ENCODE measurements at places on chromosomes 6 and 20.
A peak's percentile ranks its signal among the peaks of the same experiment; 100 is the strongest.

DNA sequence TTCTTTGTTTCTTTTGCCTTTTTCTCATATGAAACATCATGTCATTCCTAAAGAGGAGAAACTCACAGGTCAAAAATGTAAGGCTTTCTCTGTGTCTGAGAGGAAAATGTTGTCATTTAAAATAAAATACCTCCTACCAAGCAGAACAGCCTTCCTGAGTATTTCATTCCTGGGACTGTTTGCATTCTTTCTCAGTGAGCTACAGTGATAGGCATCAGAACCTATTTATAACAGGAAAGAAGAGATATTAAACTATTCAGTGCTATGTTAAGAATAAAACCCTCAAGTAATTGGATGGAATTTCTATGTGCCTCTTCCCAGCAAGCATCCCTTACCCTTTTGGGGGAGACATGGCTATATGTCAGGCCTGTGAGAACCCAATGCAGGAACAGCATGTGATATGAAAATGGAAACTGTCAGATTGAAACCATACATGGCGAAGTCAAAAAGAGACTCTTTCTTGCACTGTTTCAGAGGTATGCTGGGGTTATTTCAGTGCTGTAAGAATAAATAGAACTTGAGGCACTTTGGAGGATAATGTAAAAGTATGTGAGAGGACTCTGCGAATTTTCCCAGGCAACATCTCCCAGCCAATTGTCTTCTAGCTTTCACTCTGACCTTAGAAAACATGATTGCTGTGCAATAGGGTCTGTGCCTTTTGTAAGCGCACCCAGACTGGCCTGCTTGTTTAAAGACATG is 133.8 kb upstream of the CCN2 start:
- peak; percentile 81 for DNase-seq

DNA sequence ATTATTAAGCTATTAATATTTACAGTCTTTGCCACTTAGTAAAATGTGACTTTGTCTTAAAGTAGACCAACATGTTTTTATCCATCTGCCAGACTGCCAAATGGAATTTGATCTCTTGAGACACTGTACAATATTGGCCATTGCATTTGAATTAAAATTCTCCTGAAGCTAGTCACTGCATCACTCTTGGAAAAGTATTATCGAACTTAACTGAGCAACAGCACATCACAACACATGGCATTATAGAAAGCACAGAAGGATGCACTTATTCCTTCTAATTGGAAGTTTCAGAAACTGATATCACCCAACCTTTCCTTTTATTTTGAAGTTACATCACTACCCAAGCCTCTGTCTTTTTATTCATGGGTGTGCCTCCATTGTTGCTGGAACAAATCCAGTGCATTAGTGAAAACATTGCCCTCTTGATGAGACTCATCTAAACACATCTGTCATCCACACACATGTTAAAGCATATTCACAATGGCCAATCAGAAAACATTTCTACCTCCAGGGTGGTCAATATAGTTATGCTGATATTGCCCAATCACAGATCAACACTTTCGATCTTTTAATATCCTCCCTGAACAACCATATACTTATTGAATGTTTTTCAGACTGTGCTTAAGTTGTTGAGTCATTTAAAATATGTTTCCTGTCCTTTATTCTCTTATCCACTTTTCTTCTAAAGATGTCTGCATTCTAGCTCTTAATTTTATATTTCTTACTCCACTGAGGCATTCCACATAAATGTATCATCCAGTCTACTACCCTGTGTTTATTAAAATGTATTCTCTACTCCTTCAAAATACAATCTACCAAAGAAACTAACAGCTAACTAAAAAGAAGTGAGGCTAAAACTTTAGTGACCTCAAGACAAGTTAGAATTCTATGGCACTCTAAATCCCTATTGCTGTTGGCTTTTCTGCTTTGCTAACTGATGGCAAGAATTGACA is 535.0 kb downstream of the RFPL4B start:
- peak; percentile 18 for DNase-seq

DNA sequence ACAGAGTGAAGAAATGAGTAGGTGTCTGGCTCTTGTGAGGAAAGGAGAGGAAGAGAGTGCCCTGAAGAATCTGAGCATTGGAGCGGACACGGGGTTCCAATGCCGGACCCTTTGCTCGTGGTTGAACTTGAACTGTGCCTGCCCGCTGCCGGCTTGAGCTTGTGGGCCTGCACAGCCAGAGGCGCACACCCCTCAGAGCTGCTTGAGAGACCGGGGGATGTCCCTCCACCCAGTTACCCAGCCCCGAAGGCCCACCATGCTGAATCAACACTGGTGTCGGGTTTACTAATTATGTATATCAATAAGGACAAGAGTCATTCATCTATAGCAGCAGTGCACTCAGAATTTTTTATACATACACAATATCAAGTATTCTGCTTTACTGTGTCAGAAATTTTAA is 218.3 kb upstream of the CST7 start:
- no peak for DNase-seq

GRCh38 chr6:137823826-137824555 is 43.1 kb upstream of the TNFAIP3 start:
- peak; percentile 51 for DNase-seq

GRCh38 chr20:35448788-35449373 is 6.5 kb upstream of the CEP250 start:
- DNase-seq, result no peak

DNA sequence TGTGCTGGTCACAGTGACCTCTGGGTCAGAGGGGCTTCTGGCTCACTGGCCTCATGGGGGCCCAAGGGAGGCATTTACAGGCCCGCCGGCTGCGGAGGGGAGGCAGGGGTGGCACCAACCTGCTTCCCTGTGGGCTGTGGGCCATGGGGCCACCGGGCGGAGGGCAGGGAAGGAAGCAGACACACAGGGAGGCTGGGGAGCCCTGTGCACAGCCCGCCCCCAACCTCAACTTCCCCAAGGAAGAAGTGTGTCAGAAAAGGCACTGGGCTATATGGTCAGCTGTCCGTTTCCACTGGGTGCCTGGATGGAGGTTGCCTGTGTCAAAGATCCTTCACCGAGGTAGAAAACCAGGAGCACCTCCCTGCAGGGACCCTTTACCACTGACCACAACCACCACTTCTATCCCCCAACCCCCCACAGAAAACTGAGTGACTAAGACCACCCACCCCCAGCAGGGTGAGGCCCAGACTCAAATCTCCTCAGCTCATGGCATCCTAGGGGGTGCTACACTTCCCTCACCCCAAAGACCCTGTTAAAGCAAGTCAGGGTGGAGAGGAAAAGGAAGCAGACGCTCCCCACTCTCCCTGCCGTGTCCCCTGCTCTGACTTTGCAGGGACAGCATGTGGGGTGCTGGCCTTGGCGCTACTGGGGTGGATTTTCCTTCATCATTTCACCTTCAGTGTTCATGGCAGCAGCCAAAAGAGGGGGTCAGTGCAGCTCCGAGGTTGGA is 5.6 kb downstream of the CST3 start:
- no peak for DNase-seq

DNA sequence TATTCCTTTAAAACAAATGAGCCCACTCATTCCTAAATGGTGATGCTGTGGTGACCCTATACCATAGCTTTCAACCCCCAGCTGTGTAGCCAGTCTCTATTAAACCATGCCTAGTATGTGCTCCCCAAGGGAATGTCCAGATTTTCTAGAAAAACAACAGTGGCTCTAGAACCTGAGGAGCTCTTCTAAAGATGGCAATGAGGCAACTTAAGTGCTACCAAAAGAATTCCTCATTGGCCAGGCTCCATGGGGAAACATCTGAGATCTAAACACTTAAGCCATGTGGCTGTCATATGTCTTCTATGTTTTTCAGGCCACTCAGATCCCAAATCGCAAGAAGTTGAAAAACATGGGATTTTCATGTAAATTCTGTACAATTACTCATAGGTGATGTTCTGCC is 191.0 kb downstream of the TPBG start:
- no peak for DNase-seq

GRCh38 chr6:8809662-8810061 is 374.3 kb upstream of the SLC35B3 start:
- no peak for DNase-seq

DNA sequence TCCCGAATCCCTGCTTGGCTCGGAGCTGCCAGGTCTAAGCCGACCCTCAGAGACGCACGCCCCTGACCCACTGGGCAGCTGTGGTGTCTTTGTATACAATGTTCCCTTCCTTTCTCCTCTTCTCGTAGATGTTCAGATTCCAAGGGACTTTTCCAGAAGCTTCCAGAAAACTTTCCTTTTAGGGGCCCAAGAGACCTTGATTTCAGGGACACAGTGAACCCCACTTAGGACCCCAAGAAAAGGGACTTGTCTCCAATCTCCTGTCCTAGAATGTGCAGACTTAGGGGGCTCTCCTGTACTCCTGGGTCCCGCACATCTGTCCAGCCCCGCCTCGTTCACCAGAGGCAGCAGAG is 103.5 kb downstream of the EDN3 start:
- no peak for DNase-seq

GRCh38 chr20:32521780-32522525 is 63.2 kb downstream of the NOL4L start:
- peak; percentile 86 for DNase-seq

GRCh38 chr20:43408848-43409576 is 48.7 kb upstream of the SRSF6 start:
- peak; percentile 70 for DNase-seq

GRCh38 chr20:19885939-19886660 is 128.0 kb downstream of the RIN2 start:
- DNase-seq, result peak; percentile 45

- DNase-seq, result no peak
These were observed 766.5 kb downstream of the HDGFL1 start for GRCh38 chr6:23335894-23336293.

- no peak for DNase-seq
These were observed 101.1 kb upstream of the RREB1 start for GRCh38 chr6:7006515-7007191.

GRCh38 chr6:151112130-151112529 is 127.6 kb upstream of the AKAP12 start:
- no peak for DNase-seq

- DNase-seq, result no peak
These were observed 384.5 kb downstream of the SMOC2 start for GRCh38 chr6:168825226-168826077.
